Fibroblast of skin of right quadriceps (primary cell): ENCODE measurements at places on chromosomes 2 and 18.
A peak's percentile ranks its signal among the peaks of the same experiment; 100 is the strongest.

GRCh38 chr2:43438858-43439655 lies 156.8 kb downstream of the THADA start:
- DNase-seq = peak; percentile 43

- DNase-seq = no peak
Measured at GRCh38 chr2:127577973-127578372, 42.5 kb downstream of the MYO7B start.

DNA sequence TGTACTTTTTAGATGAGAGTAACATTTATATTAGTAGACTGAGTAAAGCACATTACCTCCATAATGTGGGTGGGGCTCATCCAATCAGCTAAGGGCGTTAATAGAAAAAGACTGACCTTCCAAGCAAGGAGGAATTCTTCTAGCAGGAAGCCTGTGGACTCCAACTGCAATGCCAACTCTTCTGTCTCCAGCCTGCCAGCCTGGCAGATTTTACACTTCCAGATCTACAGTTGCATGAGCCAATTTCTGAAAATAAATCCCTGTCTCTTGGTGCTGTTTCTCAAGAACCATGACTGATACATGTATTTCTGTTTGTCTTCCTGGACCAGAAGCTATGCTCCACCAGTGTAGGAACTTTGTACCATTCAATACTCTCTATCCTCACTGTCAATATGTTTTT lies 69.0 kb upstream of the LMAN1 start:
- no peak for DNase-seq

GRCh38 chr2:208595386-208596275 lies 189.0 kb downstream of the PTH2R start:
- no peak for DNase-seq

DNA sequence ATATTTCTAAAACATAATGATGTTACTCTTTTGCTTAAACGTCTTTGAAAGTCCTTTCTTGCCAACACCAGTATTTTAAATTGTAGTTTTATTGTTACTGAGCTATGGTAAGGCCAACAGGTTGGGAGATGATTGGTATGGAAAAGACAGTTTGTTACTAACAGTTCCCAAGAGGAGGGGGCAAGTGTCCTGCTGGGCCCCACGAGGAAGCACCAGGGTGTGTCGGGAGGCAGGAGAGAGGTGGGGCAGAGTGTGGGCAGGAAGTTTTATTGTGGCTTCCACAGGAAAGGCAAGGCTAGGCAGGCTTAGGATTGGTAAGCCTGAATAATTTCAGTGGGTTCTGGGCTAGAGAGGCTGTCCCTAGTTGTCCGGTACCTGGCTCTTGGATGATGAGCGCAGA lies 134.3 kb downstream of the SOCS6 start:
- no peak for DNase-seq
